Activated CD4-positive, alpha-beta T cell treated with anti-CD3 and anti-CD28 coated beads, Interleukin-10, Interleukin-2, amounts not matched to agents 100 ng/mL and 50 ng/mL, durations not matched to agents 16 hours and 8 hours (primary cell): ENCODE measurements at places on chromosomes 7 and 10.

DNA sequence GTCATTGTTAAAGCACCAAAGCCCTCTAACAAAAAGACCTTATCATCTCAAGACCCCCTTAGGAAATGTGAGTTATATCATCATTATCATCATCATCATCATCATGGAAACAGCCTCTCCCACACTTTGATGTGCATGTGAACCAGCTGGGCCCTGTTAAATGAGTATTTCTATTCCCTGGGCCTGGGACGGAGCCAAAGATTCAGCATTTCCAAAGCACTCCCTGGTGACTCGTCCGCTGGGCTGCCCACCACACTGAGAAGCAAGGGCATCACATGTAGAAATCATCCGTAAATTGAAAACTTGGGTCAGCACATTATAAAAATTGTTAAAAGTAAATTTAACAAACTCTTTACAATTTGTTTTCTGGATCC is 88.6 kb downstream of the PTPRN2 start:
- DNase-seq: no peak

DNA sequence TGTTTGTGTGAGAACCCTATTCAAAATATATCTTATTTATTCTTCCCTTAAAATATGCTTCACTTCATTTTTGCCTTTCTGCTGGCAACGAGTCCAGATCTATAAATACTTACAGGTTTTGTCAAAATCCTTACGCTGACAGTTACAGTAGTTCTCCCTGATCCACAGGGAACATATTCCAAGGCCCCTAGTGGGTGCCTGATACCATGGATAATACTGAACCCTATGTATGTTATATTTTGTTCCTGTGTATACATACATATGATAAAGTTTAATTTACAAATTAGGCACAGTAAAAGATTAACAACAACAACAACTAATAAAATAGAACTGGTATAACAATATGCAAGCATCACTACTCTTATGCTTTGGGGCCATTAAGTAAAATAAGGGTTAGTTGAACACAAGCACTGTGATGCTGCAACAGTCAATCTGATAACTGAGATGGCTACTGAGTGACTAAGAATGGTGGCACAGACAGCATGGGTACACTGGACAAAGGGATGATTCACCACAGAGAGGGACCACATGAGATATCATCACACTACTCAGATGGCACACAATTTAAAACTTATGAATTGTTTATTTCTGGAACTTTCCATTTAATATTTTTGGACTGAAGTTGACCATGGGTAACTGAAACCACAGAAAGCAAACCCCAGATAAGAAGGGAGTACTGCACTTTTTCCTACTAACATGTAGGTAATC is 29.4 kb upstream of the PCGF5 start:
- DNase-seq: peak; percentile 43

DNA sequence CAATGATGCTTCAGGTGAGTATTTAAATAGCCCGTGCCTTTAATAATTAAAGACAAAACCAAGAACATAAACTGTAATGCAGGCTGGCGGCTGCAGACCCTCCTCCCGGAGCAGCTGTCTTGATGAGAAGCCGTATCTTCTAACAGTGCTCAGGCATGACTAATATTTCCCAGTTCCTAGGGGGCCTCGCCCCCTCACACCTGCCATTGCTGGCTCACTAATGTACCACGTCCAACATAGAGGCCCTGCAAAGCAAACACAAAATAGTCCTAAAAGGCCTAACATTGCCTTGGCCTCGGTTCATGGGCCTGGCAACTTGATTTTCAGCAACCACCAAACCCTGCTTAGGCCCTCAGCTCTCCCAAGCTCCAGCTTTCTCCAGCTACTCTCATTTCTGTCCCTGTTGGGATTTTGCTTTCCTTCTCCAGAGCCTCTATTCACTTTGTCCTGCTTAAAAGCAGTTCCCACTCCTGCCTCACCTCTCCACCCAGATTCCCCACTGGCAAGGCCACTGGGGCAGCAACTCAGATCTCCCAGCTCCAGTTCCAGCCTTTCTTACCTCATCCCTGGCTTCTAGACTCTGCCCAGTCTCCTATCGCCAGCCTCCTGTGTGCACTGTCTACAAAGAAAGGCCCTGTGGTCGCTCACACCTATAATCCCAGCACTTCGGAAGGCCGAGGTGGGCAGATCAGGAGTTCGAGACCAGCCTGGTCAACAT is 16.2 kb downstream of the SORBS1 start:
- no peak for DNase-seq

DNA sequence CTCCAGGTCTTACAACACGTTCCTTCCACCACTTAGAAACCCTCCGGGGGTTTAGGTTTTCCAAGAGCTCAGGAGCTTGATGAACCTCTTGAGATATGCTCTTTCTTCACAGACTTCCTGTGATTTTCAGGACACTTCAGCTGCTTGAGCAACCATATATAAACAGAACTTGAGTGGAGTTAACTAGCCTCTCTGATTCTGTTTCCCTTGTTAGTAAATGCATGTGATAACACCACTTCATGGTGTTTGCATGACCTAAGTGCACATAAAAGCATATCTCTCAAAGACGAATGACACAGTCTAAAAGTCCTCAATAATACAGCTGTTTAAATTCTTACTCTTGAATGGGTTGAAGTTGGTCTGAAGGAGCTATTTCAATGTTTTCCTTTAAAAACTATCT is 9.9 kb downstream of the PRR15 start:
- DNase-seq: no peak

GRCh38 chr10:49661140-49661856 is 18.2 kb upstream of the C10orf53 start:
- no peak for DNase-seq

DNA sequence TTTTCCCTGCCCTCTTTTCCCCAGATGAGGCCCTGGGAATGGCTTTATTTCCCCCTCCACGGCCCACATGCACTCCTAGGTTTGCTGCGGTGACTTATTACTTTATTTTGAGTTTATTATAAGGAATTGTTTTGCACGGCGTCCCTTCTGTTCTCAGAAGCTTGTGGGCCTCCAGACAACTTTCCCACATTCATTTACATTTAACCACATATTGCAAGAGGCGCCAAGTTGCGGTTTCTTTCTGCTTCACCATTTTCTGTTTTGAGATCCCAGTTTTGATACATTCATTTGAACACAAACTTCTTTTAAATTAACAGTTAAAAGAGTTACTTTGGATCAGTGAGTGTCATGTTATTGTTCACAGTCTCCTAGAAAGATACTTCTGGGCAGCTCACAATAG is 532.5 kb upstream of the MGMT start:
- peak; percentile 1 for DNase-seq

GRCh38 chr10:30894221-30894620 is 137.4 kb downstream of the ZNF438 start:
- DNase-seq: no peak
